ENCODE measurements at places on chromosomes 4 and X. TPM values are rescaled to one million over a fixed set of nuclear protein-coding genes. Genes with fewer than 3 reads are reported as not detected.

- H3K4me1 ChIP-seq = no peaks in the 10 kb centered on the region
- no peaks in the 10 kb centered on the region for H3K27me3 ChIP-seq
- H3K4me3 ChIP-seq = no peak overlapping the region
- no peak overlapping the region for H3K27ac ChIP-seq
- no peak for DNase-seq
These were observed 28.6 kb upstream of the ARHGAP24 start for GRCh38 chr4:85446141-85446861.

MAGEA12 gene
- not detected for total RNA-seq

DNA sequence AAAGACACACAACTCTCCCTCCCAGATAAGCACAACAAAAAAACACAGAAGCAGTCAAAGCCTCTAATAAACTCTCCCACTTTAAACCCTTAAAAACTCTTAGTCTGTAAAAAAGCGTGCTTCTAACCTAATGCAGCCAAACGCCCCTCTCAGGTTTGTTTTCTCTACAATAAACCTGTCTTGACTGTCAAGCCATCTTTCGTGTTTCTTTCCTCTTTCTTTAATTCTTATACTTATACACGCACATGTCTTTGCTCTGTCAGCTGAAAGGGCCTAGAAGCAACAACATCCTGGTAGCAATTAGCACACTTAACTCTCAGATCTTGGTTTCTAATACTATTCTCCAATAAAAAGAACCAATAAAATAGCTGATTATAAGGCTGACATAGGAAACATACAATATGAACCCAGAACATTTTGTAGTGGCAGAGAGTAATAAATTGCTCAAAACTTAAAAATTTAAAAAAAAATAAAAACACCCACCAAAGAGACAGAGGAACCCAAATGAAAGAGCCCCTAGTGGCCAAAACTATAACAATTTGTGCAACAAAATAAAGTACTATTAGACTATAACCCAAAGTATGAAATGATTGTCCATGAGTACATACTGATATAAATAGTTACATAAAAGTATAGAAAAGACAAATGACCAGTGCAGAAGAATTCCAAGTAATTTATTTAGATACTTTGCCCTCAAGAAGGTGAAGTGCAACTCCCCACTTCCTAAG is 440.4 kb upstream of the ADGRL3 start:
- no peak overlapping the region for H3K27ac ChIP-seq
- H3K36me3 ChIP-seq = no peaks in the 10 kb centered on the region

CRMP1 gene
- total RNA-seq = not detected

- H3K4me3 ChIP-seq = no peak overlapping the region
- no peak for DNase-seq
- no peak overlapping the region for H3K27ac ChIP-seq
- peaks cover 73% of the 10 kb centered on the region for H3K4me1 ChIP-seq
These were observed 13.2 kb downstream of the ATP8A1 start for GRCh38 chr4:42643685-42644084.

SCD5 gene
- 6.2 TPM for total RNA-seq

DNA sequence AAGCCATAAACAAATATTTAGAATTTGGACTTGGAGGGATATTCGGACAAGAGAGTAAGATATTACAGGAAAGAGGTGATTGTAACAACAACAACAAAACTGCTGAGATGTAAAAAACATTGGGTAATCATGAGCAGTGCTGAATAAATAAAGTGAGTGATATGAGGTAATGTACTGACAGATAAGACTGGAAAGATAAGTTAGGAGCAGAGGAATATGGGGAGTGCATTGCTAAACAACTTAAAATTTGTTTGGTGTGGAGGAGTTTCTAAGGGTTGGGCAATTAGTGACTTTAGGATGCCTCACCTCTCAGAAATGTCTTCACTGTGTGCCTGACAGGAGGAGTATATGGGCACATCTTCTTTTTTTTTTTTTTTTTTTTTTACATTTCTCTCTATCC is 637.8 kb upstream of the GRIA3 start:
- H3K27me3 ChIP-seq = no peaks in the 10 kb centered on the region
- no peak overlapping the region for H3K27ac ChIP-seq
- no peaks in the 10 kb centered on the region for H3K36me3 ChIP-seq
- H3K4me3 ChIP-seq = no peak overlapping the region
